Stimulated activated CD4-positive, alpha-beta T cell treated with anti-CD3 and anti-CD28 coated beads, Interleukin-4, amount 100 ng/mL, for 1 hour (primary cell): ENCODE measurements at places on chromosomes 2 and 18.

- no peak for DNase-seq
Measured at GRCh38 chr2:95314598-95314963, 17.4 kb downstream of the KCNIP3 start.

DNA sequence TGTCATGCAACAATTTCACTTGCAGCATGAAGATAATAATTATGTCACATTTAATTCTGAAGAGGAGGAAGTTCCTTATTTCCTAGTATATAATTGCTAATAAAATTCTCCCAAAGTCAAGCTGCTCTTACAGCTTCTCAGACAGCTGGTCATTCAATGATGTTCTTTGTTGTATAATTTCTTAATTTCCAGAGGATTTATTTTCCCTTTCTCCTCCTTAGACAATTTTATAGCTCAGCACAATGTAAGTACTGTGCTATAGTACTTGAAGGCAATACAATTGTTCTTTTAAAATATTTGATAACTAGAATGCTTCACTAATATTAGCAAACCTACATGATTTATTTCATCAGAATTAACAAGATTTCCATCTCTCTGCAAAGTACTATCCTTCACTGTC, 73.4 kb downstream of the ROCK1 start:
- no peak for DNase-seq

DNA sequence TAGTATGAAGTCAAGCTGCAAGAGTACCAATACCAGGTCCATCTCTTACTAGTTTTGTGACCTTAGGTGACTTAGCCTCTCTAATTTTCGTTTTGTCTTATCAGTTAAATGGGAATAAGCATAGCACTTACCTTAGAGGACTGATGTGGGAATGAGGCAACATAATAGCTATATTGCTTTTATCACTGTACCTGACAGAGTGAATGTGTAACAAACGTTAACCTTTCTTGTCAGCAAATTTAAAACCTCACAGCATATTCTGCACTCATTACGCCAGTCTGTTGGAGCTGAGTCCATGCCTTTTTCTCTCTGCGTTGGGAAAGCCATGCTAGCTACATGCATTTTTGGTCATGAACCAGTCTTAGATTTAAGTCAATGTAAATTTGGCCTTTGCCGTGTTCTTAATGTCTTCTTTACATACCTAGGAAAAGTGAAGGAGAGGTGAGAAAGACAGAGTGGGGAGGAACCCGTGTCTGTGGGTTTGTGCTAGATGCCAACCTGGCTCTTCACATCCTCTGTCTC, at the start of gene IL36B:
IL36B (minus strand) TSS at position 472 of the 522 bp plus-strand sequence.
- no peak for DNase-seq

DNA sequence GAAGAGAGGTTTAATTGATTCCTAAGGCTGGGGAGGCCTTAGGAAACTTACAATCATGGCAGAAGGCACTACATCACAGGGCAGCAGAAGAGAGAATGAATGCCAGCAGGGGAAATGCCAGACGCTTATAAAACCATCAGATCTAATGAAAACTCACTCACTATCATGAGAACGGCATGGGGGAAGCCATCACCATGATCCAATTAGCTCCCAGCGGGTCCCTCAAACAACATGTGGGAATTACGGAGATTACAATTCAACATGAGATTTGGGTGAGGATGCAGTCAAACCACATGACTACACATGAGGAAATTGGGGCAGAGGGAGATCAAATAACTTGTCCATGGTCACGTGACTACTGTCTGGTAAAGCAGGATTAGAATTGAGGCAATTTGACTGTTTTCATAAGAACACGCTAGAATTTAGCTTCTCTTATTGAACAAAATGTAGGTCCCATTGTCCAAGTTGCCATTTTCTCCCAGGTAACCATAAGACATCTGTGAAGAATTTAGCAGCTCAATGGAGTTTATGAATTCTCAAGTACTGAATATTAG, 445.1 kb upstream of the CDH20 start:
- no peak for DNase-seq

- no peak for DNase-seq
Measured at GRCh38 chr2:113172721-113173541, 840 bp upstream of the PSD4 start.

DNA sequence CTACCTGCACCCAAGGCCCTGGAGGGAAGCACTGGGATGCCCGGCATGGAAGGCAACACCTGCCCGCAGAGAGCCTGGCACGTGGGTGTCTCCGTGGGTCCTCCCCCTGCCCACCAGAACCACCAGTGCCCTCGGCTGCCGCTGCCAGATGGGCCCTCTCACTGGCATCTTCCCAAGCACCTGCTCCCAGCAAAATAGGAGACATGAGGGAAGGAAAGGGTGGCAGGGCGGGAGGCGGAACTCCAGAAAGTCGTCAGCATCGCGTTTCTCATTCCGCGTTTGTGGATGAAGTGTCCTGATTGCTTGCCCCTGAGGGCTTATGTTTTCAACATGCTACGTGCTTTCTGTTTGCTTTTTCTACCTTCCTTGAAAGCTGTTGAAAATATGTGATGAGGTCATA, 8.8 kb upstream of the SNTG2 start:
- no peak for DNase-seq

- DNase-seq = no peak
Measured at GRCh38 chr18:35201256-35201931, 39.4 kb upstream of the ZNF397 start.

DNA sequence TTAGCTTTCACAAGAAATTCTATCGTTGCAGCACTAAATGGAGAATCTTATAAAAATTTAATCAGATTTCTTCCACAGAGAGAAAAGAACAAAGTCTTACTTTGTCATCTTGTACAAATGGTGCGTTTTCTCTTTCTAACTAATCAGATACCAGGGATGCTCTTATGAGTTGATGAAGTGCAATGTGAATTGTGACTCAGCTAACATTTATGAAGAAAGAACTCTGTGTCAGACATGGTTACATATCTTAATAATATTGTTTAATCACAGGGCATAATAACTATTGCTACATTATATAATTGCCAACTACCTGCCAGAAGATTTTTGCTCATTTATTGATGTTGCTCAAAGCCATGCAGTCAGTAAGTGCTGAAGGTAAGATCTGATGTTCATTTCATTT, 465.0 kb downstream of the CCDC85A start:
- DNase-seq = no peak

DNA sequence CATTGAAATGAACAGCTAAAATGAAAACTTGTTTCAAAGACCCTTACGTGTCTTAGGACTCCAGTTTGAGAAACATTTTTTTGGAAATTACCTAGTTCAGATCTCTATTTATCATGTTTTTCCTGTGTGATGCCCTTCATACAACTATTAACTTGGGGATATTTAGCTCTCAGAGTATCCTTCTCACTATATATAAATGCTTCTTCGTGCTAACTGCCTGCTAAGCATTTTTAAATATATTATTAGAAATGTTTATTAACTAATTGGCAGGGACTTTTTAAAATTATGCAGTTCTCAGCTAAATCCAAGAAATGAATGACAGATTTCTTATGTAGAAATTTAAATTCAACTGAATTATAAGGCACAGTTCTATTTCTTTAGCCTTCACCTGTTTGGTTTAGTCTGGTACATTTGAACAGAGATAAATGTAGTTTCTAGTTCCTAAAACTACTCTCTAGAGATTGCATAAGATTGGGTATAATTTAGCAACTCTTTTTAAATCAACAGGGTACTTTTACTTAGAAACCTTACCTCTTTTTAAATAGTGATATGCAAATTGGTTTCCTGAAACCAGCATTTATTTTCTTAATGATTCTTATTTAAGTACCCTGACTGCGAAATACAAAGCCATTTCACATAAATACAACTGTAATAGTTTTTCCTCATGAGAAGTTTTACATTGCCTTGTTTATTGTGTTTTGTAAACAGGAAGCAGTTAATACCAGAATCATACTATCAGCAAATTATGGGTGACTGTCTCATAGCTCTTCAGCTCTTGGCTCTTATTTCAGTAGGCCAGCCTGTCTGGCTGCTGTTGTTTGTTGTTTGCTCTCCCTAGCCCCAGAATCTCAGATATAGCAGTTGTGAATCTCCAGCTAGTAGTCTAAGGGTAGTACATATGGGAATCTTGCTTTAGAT, 140.7 kb downstream of the PTRHD1 start:
- no peak for DNase-seq

DNA sequence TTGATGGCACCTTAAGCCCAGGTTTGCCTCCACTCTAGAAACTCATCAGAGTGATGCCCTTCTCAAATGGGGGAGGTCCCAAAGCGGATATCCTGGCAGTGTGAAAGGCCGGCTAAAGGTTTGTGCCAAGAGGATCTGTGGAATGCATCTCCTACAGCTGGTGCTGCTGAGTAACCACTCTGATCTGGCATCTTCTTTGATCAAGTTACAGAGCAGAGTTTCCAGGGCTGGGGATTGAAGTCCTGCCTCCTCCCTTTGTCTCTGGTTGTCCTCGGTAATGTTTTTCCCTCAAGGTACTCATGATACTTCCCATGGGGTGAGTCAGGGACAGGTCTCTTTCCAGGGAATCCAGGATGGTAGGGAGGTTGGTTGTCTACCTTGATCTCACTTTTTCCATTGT, 24.6 kb downstream of the PRKRA start:
- DNase-seq = no peak

- DNase-seq = no peak
Measured at GRCh38 chr2:144770616-144771230, 250.8 kb upstream of the ZEB2 start.

DNA sequence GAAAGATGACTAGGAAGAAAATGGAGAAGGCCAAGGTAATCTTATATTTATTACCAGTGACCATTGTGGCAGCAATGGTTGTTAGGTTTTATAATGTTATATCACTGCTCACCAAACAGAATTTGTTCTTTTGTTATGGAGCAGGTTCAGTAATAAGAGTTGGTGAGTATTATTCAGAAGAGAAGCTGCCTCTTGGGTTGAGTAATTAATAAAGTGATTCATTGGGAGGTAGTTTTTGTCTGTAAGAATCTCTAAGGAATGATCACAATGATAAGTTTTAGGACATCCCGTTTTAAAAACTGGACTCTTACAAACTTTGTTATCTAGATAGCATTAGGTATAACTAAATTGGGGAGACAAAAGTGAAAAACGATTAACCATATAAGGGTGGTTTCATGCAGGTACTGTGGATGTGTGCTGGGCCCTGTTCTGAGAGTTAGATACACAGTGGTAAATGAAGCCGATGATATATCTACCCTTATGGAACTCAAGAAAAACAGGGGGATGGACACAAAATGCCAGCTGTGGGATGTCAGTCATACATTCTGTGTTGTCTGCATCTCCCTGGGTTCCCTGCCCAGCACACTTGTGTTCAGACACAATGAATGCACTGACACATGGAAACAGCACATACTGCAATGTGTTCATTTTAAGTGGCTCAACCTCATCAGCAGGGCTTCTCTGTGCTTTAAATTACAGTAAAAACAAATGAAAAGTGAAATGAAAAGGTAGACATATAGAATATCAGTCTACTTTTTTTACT, 7.5 kb downstream of the MAP4K4 start:
- no peak for DNase-seq

DNA sequence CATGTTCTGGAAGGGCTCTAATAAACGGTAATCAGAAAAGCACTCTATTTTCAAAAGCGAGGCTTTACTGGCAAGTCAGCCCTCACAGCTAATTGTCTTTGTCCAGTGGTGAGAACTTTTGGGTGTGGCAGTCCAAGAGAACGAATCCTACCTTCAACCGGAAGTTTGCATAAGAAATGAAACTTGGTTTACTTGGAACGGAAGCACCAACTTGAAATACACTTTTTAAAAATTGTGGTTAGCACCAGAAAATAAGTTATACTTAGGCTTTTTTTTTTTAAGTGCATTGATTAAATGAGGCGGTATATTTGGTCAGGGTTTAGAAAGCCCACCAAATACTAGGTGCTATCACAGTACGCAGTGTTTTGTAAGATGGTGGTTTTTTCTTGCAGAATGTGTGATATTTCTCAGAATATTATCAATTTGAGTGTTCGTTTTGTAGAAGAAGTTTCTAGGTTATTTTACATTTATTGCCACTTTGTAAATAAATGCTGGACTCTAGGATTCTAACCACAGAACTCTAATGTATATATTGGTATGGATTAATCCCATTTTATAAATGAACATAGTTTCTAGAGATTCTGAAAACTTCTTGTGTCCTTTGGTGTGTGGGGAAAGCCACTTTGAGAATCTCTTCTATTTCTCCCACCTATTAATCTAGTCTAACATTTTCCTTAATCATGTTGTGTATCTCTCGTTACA, 1.2 kb downstream of the MYL12A start:
- DNase-seq = no peak

- peak; percentile 13 for DNase-seq
Measured at GRCh38 chr2:147845411-147845971, 662 bp downstream of the ACVR2A start.

DNA sequence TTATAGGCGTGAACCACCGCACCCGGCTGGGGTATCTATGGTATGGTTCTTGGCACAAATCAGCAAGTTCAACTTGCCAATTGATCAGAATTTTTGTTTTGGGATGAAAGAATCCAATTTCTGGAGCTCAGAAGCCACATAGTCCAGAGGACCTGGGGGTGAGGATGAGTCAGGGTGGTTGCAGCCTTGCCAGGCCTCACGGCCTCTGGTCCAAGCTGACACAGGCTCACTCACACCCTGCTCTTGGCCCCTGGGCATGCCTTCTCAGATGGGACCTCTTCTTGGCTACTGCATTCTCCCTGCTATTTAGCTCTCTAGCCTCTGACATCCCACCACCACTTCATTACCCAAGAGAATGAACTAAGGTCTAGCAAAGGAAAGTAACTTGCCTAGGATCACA, 16.3 kb downstream of the CAPG start:
- no peak for DNase-seq

DNA sequence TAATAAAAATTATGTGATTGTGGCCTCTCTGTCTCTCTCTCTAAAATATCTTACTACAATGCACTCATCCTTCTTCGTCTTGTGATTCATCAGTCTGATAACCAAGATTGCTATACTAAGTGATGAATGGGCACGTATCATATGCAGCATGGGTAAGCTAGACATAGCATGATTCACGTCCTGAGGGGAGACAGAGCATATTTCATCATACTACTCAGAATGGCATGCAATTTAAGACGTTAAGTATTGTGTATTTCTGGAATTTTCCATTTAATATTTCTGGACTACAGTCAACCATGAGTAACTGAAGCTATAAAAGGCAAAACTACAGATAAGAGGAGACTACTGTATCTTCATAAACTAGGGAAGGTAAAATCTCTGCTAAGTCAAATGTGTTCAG, 97.0 kb upstream of the CD226 start:
- no peak for DNase-seq

- DNase-seq = no peak
Measured at GRCh38 chr2:232772531-232772930, 3.8 kb downstream of the KCNJ13 start.

GRCh38 chr2:46683541-46683940, 204.2 kb downstream of the TMEM247 start:
- no peak for DNase-seq

DNA sequence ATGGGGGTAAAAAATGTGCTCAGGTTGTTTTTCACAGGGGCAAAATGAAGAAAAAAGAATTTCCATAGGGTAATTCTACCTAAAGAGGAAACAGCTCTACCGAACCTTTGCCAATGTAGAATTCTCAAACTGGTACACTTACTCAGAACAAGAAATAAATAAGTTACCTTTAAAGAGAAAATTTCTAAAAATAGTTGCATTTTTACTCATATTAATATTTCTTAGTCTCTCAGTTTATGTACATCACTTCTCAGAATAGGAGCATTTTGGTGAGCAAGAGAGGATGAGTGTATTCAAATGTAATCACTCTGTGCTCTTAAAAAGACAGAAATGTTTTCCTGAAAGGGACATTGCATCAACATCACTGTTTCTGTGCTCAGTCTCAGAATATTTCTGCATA, 574.7 kb upstream of the SLC8A1 start:
- DNase-seq = no peak

- no peak for DNase-seq
Measured at GRCh38 chr18:73674125-73674865, 473.3 kb downstream of the FBXO15 start.

GRCh38 chr2:74625658-74626425, 22.3 kb downstream of the M1AP start:
- no peak for DNase-seq
